ENCODE measurements at places on chromosomes 11 and 22. TPM values are rescaled to one million over a fixed set of nuclear protein-coding genes. Genes with fewer than 3 reads are reported as not detected.

Gene SIK3
- total RNA-seq: 22.5 TPM

Gene PGA5
- 2.0 TPM for total RNA-seq

Gene CSF2RB
- 6.0 TPM for total RNA-seq

Gene LINC01488
- total RNA-seq: not detected

Gene SPI1
- 98.2 TPM for total RNA-seq

Gene APOBEC3B
- total RNA-seq: 0.64 TPM

Gene CBX6
- 159 TPM for total RNA-seq

Gene MS4A8
- not detected for total RNA-seq

Gene NNMT
- total RNA-seq: 1,040 TPM

Gene MRGPRX3
- total RNA-seq: not detected

- DNase-seq: no peak
These were observed 209.1 kb downstream of the DDX10 start for GRCh38 chr11:108873941-108874340.

DNA sequence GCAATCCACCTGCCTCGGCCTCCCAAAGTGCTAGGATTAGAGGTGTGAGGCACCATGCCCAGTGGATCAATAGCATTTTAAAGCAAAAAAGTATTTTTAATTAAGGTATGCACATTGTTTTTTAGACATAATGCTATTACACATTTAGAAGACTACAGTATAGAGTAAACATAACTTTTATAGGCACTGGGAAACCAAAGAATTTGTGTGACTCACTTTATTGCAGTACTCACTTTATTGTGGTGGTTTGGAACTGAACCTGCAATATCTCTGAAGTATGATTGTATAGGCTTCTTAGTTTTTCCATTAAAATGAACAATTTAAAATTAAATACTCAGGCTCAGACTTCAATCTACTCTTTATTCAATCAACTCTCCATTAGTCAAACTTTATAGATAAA, 17.5 kb upstream of the CD3E start:
- DNase-seq: no peak

GRCh38 chr11:86212019-86212611, 32.4 kb upstream of the EED start:
- DNase-seq: no peak

DNA sequence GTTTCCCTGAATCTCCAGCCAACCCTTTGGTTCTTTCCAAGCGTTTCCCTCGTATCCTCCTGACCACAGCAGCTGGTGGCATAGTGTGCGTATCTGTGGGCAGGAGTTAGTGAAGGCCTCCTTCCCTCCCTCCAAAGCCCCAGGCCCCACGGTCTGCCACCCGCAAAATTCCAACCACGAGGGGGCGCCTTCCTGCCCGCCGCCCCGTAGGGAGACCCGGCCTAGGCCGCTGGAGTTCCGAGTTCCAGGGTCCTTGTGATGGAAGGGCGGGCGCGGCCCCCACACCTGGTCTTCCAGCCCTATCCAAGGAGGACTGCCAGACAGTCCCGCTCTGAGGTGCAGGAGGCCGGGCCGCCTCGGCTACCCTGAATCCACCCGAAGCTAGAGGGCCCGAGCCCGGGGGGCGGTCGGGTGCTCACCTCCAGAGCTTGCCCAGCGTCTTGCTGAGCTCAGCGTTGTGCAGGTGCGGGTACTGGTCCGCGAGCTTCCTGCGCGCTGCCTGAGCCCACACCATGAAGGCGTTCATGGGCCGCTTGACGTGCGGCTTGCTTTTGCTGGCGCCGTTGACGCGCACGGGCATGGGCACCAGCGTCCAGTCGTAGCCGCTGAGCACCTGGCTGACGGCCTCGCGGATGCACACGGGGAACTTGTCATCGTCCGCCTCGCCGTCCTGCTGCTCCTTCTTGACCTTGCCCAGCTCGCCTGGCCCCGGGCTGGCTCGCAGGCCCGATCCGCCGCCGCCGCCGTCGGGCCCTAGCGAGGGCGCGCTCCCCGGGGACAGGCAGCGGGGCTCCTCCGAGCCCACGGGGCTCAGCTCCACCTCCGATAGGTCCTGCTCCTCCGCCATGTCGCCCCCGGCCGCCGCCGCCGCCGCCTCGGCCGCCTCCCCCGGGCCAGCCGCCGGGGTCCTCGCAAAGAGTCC, 1.2 kb downstream of the SOX10 start:
- no peak for DNase-seq

DNA sequence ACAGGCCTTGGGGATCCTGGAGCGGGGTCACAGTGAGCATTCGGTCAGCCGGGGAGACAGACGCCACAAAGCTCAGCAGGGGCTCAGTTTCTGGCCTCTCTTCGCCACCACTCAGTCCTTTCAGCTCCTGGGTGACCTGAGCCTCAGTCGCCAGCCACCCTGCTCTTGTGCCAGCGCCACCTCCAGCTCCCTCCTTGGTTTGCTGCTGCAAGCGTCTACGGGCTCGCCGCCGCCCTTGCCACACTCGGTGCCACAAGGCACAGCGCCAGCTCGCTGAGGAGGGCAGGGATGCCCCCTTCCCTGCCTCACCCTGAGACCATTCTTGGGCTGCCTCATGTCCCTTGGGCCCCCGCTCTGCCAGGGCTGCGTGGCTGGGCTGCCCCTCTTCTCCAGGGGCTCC, 1.5 kb upstream of the EEF1G start:
- DNase-seq: no peak

GRCh38 chr11:28259177-28259843, 151.1 kb downstream of the METTL15 start:
- DNase-seq: no peak

DNA sequence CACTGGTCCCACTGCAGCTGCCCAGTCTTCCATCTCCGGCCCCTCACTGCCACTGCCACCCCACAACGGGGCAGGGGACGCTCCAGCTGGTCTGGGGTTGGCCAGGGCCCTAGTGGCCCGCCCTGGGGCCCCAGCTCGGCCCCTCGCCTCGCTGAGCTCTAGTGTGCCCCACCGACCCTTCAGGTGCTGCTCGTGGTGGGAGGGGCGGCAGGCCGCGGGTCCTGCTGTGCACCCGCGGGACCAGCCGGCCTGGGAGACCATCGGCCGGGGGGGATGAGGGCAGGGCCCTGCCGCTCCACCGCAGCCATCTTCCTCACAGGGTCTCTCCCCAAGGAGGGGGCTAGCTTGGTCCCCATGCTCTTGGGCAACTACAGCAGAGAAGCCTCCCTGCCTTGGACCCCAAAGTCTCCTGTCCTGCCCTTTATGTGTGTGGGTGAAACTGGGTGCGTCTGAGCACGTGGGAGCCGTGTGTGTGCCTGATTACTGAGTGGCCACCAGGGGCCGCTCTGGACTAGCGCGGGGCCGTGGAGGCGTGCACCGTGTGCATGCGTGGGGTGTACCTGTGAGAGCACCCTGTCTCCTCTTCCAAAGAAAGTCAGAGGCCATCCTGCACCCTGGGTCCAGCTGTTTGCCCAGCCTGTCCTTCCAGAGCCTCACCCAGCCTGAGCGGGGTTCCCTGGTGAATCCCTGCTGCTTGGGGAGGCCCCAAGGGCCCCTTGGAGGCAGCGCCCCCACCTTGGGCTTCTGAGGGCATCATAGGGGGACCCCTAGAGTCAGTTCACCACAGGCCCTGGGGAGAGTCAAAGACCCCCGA, 6.0 kb upstream of the ACR start:
- no peak for DNase-seq

GRCh38 chr11:10978198-10978597, 120.3 kb upstream of the ZBED5 start:
- no peak for DNase-seq

- DNase-seq: no peak
These were observed 91.3 kb upstream of the SLC25A18 start for GRCh38 chr22:17471886-17472535.

- no peak for DNase-seq
These were observed 38.6 kb downstream of the ETS1 start for GRCh38 chr11:128548649-128549255.

DNA sequence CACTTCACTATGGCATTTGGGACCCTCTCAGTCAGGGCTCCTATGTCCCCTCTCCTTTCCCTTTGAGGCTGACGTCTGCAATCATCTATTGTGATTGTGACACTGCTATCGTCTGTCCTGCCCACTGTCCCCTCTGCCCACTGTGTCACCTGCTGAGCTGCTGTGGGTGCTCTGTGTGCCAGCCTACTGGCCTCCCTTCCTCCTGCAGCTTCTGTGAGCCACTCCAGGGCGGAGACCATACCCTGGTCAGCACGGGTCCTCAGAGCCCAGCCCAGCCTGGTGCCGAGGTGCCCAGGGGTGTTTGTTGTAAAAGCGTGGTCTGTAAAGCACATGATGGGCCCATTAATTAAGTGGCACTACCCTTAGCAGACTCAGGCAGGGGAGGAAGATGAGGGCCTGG, 29.4 kb downstream of the MPPED1 start:
- no peak for DNase-seq

- no peak for DNase-seq
These were observed 7.5 kb upstream of the SLC15A3 start for GRCh38 chr11:60959431-60959830.

- no peak for DNase-seq
These were observed 934 bp downstream of the HSD17B12 start for GRCh38 chr11:43681401-43681942.

- DNase-seq: no peak
These were observed 20.4 kb upstream of the IGSF9B start for GRCh38 chr11:133977067-133977677.

DNA sequence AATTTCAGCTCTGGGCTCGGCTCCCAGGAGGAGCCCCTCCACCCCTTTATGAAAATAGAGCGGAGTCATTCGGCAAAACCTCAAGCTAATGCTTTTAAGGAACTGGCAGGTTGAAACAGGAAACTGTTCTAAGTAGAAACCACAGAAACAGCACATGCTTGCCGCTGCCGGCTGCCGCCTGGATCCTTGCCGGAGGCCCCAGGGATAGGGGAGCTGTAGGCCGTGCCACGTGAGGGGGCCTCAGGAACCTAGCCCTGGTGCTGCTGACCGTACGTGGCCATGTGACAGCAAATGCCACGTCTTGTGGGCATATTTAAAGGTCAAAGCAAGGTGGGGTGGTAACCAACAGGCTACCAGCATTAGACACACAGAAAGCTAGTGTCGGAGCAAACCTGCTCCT, 77.9 kb upstream of the TIMP3 start:
- peak; percentile 70 for DNase-seq

- no peak for DNase-seq
These were observed 44.6 kb downstream of the LIF start for GRCh38 chr22:30201945-30202344.

DNA sequence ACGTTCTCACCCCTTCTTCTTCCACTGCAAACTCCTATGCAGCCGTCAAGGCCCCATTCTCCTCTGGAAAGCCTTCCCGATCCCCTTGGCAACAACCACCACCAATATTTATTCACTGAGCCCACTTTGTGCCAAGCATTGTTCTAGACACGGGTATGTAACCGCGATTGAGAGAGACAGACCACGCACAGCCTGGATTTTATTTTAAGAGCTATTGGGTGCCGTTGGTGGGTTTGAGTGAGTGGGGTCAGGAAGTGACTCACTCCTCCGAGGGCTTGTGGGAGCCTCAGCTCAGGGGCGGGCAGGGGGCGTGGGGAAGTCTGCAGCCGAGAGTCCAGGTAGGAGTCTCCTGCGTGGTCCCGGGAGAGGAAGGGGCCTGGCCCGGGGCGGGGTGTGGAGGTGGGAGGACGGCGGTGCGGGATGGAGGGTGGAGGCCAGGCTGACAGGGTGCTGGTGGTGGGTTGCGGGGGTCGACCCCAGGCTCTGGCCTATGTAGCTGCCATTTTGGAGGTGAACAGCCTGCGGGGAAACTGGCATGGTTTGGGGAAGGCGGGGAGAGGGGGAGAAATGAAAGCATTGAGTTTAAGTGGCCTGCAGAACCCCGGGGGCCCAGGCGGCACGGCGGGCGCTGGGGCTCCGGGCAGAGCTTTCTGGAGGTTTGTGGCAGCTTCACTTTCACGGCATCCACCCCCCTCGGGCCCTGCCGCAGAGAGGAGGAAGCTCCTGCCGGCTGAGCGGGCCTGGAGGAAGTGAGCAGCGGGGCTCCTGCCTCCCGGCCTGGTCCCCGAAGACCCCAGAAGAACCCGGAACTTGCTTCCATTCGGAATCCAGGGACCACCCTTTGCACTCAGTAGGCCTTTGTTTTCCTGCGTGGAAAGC, 547 bp downstream of the PARVG start:
- no peak for DNase-seq

GRCh38 chr11:56842814-56843794, 94.6 kb upstream of the OR9G4 start:
- no peak for DNase-seq

DNA sequence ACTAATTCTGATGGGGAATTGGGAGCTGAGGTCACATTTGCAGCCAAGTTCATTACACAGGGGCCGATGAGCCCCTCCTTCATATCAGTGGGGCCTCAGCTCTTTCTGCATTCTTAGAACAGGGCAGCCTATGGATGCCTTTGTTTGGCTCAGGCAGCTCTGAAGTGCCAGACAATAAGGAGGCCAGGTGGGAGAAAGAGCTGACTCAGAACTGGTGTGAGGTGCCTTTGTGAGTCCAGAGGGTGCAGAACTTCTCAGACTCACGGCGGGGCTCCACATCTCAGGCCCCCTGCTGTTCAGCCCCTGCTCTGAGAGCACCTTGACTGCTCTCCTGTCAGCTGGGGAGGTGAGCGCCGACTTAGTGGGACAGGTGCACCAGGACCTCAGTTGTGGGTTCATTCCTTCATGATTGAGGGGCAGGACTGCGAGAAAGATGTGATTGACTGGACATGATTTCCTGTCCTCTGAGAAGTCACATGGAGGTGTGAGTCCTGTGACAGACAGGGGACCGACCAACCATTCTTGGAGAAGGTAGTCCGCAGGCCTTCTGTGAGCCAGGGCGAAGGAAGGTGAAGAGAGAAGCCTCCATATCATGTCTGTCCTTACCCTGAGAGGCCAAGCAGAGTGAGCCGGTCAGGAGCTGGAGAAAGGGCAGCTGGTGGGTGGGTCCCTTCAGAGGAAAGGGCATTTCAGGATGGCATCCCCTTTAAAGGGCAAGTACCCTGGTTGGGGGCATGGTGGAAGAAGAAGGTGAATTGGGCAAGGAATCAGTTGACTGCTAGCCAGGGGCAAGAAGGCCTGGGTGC, 245.0 kb upstream of the TBCEL start:
- DNase-seq: no peak

DNA sequence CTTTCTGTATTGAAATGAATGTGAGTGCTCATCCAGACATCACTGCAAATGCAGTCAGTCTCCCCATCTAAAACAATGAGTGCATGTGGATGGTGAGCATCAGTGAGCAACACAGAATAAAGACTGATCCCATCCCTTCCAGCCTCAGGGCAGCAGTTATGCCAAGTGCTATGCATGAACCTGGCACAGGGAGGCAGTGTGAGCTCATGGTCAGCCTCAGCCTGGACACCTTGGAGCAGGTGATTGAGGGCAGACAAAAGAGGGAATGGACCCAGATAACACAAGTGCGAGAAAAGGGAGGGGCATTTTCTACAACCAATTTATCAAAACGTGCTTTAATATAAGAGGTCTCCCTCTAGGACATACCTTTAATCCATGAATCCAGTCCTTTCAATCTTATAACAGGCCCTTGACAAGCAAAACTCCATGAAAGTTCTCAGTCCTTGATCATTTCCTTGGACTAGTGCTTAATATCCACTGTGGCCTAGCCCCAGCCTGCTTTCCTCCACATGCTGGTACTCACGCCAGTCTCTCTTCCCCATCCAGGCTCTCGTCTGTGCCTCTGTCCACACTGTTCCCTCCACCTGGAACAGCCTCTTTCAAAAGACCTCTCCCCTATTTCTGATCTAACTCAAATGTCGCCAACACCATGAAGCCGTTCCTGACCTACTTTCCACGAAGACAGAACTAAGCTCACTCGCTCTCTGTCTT, 50.5 kb upstream of the LRRC55 start:
- no peak for DNase-seq

- DNase-seq: no peak
These were observed 52.3 kb downstream of the SHISAL1 start for GRCh38 chr22:44260216-44261035.

GRCh38 chr11:60710482-60710881, 11.1 kb downstream of the MS4A8 start:
- no peak for DNase-seq

- no peak for DNase-seq
These were observed 347.8 kb upstream of the PLET1 start for GRCh38 chr11:112608509-112608908.
